Lower leg skin (tissue), 4 donors: ENCODE measurements at places on chromosomes 7 and 10. TPM values are rescaled to one million over a fixed set of nuclear protein-coding genes. Genes with fewer than 3 reads are reported as not detected.

The PODXL gene
- 4.3 TPM for total RNA-seq

The TECPR1 gene
- total RNA-seq = 18.4 TPM

The NET1 gene
- total RNA-seq = 81.2 TPM

The HMX3 gene
- total RNA-seq = not detected

The TUBB8 gene
- total RNA-seq = not detected

The UCMA gene
- total RNA-seq = not detected

DNA sequence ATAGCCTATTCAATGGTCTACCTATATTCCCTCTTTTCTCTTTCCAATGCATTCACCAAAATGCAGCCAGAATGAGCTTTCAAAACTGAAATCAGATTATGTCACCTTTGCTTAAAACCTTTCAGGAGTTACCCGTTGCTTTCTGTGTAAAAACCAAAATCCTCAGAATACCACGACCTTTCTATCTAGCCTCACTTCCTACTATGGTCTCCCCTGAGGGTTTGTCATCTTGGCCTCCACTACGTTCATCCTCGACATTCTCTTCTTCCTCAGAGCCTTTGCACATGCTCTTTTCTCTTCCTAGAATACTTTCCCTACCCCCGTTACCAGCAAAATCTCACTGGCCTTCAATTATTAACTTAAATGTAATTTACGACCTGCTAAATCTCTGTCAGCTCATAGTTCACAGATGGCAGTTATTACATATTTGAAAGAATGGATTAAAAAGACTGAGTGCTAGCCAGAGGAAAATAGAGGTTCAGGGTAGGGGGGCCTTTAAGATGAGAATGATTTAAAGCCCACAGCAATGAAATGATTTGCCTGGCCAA, 380.8 kb upstream of the C7orf33 start:
- DNase-seq = no peak

DNA sequence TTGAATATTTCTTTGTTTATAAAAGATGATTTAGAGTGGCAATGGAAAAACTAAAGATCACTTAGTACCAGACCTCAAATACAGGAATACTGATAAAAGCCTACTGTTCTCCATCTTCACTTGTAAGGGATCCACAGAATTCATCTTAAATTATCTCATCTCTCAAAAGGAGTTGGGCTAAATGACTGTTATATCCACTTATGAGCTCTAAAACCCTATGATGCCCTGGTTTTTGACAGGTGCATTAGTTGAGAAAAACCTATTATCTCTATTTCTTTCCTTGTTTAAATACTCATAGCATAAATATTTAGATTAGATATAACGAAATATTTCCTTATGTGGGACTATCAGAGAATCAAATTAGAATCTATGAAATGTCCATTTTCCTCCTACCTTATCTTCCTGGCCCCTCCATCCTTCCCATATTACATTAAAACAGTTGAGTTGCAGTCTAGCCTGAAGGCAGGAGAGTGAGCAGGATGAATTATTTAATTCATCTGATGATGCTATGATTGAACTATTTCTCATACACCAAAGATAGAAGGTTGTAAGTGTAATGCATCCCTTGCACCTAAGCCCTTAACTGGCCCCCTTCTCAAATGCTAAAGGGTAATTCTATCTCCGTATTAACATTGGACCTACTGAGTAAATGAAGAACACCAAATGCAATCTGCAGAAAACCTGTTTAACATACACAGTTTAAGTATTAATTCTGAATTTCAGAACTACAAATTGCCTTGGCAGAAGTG, 29.7 kb downstream of the PPP3CB start:
- DNase-seq = no peak

- DNase-seq = no peak
These were observed 98.3 kb upstream of the DDC start for GRCh38 chr7:50663396-50664102.

DNA sequence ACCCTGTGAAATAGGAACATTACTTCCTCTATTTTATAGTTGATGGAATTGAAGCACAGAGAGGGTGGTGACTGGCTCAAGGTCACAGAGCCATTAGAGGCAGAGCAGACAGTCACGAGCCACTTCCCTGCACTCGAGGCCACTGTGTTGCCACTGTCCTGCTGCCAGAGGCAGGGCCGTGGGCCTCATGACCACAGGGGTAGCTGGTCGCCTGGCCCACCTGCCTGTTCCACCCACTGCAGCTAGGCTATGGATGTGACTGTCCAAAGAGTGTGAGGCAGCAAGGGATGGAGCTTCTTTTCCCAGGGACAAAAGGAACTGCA, 38.2 kb downstream of the RPS24 start:
- DNase-seq = no peak

- no peak for DNase-seq
These were observed 82.6 kb upstream of the ELMO1 start for GRCh38 chr7:37531225-37531624.

- DNase-seq = no peak
These were observed 248.2 kb downstream of the REEP3 start for GRCh38 chr10:63769367-63769766.

DNA sequence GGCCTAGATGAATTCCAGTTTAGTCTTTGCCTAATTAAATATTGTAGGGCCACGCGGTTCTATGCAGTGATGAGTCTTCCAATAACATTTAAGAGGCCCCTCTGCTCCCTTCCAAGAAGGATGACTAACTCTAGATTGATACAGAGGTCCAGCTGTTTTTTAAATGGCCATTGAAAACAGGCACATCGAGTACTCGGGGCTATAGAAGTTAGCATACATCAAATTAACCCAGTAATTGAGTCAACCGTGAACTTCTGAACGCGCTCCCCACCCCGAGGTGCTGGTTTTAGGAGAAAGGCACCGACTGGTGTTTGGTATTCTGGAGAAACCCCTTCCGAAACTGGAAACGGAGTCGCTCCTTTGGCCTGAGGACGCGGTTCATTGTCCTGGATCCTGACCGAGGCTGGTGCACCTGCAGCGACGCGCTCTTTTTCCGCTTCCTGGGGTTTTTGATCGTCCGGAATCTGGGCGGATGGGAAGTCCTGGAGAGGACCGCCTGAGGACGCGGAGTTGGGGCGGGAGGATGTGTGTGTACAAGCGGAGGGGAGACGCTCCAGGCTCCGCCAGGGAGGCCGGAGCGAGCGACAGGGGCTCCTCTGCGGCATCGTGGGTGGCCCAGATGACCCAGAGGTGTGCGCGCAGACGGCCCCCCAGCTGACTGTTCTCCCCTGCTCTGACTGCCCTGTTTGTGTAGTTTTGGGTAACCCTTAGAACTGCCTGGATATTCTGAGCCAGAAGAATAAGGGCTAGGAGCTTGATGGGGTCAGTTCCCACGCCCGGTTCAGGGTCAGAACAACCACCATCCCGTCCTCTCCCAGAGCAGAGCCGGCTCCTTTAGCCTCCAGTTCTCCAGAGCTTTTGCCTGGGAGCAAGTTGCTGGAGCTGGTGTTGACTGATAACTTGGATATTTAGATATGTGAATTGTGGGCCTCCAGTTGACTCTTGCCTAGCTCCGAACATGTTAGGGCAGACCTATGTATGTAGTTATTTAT, 711 bp downstream of the FAM221A start:
- peak; percentile 41 for DNase-seq

DNA sequence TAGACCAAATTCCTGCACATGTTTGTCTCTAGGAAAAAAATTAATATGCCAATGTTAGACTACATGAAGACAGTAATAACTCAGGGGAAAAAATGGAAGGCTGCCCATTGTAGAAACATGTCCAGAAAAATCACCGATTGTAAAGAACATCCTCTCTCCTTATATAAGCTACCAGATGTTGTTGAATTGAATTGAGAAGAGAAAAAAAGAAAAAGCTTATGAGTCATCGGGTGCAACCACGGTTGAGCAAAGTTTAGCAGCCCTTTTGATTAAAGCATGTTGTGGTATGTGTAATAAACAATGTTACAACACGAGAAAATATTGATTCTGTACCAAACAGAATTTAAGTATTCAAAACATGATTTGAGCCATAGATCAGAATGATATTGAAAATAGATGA, 102.3 kb upstream of the ARHGAP21 start:
- DNase-seq = no peak

- DNase-seq = no peak
These were observed 32.8 kb upstream of the ARHGAP12 start for GRCh38 chr10:31961277-31962074.

GRCh38 chr10:106931853-106932249, 232.7 kb downstream of the SORCS1 start:
- DNase-seq = no peak

GRCh38 chr7:113414401-113415035, 296.2 kb upstream of the SMIM30 start:
- DNase-seq = no peak

DNA sequence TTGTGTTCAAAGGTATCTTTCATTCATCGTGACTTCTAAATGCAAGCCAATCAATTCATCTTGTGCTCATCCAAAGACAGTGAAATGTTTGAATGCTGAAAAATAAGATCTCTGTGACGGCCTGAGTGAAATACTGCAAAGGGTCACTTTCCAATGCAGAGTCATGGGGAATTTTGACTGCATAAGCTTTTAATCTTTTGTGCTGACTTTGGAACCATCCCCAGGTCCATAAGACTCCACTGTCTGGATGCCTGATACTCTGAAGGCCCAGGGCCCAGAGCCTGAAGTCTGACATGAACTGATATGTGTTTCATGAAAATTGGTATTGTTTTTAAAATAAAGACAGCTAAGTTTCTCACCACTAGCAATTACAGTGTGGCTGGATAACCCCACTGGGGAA, 39.0 kb downstream of the PPP1R3C start:
- DNase-seq = no peak

DNA sequence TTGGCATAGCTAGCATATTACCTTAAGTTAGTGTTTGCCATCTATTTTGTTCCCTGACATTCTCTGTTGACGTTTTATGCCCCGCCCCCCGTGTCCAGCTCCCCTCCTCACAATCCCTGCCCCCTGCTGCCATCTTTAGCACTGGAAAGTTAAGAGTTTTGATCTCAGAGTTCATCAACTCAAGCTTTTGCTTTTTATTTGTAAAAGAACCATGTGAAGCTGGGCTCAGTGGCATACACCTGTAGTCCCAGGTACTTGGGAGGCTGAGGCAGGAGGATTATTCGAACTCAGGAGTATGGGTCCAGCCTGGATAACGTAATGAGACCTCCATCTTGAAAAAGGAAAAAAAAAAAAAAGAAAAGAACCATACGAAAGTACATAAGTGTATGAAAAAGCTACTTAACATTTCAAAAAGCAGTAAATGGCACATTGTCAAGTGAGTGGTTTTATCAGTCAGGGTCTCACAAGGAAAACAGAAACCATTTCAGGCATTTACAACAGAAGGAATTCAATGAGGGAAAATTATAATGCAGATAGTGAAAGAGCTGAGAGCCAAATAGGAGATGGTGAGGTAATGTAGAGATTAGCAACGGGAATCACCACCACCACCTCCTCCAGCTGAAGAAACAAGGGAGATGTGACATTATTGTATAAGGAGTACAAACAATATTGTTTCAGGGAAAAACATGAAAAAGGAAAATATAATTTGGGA, 64.9 kb downstream of the MCU start:
- no peak for DNase-seq

DNA sequence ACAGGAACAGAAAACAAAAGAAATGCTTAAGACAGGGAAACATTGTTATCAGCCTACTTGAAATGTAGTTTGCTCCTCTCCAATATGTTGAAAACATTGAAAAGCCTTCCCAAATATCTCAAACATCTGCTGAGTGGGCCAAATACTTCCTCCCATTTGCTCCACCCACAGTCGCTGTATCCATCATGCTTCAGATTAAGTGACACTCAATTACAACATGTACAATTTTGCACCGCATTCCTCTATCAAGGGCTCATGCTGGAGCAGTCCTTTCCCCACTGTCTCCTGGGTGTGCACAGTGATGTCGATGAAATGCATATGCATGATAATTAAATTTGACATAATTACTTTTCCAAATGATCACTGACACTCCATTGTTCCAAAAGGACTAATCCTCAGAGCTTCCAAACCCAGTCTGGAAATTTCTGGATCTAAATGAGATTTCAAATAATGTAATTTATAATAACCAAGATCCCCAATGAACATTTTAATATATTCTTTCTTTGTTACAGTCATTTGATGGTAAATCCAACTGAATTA, 604.6 kb downstream of the GRID1 start:
- DNase-seq = no peak
